NCI-H460 (cell line): ENCODE measurements at places on chromosomes 6 and 20.

GRCh38 chr6:74731204-74731603, 474.6 kb downstream of the COL12A1 start:
- DNase-seq, result no peak

GRCh38 chr6:20033697-20034407, 178.4 kb downstream of the MBOAT1 start:
- no peak for DNase-seq

DNA sequence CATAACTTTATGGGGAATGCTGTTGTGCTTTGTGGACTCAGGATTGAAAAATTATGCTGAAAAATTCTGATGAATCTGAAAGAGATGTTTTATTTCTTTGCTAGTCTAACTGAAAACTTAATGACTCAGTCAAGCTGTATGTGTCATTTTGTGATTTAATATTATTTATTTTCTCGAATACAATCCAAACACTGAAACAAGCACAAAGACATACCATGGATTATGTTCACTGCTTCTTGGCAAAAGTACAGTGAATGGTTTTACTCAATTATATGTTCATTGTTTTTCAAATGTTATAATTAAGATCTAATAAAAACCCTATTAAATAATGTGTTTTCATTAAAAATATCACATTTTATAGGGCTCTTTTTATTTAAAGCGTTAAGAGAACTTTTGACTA, 330.6 kb upstream of the EPHA7 start:
- DNase-seq, result no peak

DNA sequence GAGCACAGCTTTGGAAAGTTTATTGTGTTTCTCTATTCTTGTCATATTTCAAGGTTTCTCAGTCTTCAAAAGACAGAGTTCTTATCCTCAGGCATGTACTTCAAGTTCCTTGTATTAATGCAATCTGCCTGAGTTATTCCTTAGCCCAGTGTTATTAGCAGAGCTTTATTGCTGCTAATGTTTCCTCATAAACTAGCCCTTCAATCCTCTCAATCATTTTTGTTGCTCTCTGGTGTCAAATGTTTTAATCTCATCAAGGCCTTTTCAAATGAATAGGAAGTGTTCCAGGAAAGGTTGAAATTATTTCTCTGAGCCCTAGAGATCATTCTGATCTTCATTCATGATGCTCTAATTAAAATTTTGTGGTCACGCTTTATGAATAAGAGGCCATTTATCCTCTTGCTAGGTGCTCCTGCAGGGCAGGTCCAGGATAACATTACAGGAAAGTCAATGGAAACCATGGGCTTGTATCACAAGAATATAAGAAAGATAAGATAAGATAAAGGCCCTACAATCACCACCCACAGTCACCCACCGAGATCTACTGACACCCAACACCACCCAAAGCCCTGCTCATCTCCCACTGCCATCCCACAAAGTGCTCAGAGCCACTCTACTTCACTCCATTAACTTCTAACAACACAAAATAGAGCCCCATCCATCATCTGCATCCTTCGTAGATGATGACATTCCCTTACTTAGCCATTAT, 125.9 kb downstream of the COL9A1 start:
- DNase-seq, result no peak

GRCh38 chr6:99613705-99614429, 7.2 kb downstream of the PRDM13 start:
- DNase-seq, result no peak

DNA sequence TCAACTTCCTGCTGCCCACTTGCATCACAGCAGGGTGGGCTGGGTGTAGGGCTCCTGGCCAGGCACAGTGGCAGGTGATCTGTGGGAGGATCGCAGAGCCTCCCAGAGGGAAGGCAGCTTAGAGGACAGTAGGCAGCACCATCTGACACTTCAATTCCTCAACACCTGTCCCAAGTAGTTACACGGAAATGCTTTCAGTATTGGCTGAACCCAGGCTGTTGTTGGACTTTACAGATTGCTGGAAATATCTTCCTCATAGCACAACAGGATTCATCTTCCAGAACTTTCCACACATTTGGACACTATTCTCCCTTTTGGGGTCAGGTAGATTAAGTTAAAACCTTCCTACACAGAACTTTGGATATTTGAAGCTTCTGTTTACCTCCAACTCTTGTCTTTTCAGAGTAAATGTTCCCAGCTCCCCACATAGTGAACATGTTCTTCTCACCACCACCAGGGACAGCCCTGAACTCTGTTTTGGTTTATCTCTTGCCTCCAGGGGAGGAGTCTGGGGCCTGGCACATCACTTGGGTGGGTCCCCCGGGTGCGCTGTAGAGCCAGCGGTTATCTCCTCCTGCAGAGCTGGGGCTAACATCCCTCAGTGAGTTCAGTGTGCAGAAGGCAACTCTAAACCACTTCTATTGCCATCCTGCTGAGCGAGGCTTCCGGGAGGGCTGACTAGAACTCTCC, 3.5 kb upstream of the SLC22A2 start:
- no peak for DNase-seq
